ENCODE measurements at places on chromosomes 16 and 17. TPM values are rescaled to one million over a fixed set of nuclear protein-coding genes. Genes with fewer than 3 reads are reported as not detected.

The MSRB1 gene
- total RNA-seq, result 6.2 TPM

The TEKT1 gene
- total RNA-seq, result not detected

The VMO1 gene
- total RNA-seq, result not detected

The CCDC154 gene
- total RNA-seq, result 0.30 TPM

The RPGRIP1L gene
- total RNA-seq, result 23.4 TPM

The MMP2 gene
- 1,520 TPM for total RNA-seq

The NOXO1 gene
- total RNA-seq, result under 0.01 TPM

The TMEM235 gene
- total RNA-seq, result not detected

The MEFV gene
- not detected for total RNA-seq

The KRTAP4-1 gene
- total RNA-seq, result not detected
